ENCODE measurements at places on chromosomes 5 and 9.
A peak's percentile ranks its signal among the peaks of the same experiment; 100 is the strongest.

DNA sequence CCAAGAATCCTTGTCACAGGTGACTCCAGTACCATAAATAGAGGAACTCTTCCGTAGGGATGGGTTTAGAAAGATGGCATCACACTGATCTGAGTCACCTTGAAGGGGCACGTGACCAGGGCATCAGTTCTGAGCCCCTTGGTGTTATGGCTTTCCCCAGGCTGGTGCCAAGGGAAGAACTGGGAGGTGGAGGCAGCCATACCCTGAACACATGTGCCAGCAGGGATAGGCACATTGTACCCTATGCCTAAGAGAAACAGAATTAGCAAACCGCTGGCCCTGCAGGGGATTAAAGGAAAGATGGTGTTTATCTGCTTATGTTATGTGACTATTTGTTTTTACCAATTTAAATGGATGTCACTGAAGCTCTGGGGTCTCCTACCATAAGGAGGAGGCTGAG lies 196.2 kb downstream of the RGS3 start:
- DNase-seq, result no peak

DNA sequence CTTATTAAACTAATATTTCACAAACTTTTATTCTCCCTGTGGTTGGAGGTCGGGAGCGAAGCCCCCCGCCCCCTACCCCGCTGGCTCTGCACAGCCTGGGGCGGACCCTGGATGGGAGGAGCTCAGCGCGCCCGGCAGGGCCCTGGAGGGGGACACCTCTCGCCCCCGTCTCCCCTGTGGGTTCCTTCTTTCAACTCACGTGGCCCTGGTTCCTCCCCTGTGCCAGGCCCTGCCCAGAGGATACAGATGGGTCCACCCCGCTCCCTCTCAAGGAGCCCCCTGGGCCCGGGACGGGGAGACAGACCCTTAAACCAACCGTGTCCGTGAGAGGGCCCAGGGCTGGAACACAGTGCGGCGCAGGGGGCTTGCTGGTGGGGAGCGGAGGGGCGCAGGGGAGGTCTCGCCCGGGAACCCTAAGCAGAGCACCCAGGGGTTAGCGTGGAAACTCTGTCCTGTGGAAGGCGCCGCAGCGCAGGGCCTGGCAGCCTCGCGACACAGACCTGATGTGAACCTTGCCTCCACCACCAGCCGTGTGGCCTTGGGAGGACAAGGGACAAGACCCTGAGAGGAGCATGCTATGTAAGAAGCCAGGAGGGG lies 103.7 kb upstream of the MVB12B start:
- no peak for DNase-seq

DNA sequence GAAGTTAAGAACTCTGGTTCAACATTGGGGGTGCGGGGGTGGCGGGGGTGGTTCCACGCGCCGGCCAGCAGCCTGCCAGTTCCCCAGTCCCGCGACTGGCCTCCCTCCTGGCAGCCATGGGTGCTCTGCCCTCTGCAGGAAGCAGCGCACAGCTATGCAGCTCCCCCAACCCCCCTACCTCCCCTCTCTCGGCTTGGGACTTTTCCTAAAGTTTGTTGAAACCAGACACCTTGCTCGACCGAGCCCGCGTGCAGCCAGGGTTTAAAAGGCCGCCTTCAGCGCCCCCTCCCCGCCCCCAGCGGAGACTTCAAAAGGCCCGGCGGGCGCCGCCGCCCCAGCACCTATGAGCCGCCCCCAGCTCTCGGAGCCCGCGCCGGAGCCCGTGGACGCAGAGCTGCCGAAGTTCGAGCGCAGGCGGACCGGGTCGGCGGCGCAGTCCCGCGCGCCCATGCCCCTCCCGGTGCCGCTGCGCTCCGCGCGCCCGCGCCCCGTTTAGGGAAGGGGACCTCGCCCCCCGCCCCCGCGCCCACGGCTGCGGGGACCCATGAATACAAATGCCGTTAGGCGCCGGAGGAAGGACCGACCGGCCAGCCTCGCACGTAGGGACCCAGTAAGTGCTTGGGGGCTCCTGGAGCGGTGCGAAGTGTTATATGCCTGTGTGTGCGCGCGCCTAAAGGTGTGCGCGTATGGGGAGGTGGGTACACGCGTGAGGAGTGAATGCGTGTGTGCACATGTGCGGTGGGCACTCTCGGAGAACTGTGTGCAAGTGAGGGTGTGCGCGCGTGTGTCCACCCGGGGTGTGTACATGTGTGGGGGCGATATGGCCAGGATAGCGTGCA lies 1.4 kb upstream of the COL27A1 start:
- no peak for DNase-seq

- DNase-seq, result peak; percentile 32
Measured at GRCh38 chr5:139739150-139739974, 56.2 kb upstream of the PSD2 start.

DNA sequence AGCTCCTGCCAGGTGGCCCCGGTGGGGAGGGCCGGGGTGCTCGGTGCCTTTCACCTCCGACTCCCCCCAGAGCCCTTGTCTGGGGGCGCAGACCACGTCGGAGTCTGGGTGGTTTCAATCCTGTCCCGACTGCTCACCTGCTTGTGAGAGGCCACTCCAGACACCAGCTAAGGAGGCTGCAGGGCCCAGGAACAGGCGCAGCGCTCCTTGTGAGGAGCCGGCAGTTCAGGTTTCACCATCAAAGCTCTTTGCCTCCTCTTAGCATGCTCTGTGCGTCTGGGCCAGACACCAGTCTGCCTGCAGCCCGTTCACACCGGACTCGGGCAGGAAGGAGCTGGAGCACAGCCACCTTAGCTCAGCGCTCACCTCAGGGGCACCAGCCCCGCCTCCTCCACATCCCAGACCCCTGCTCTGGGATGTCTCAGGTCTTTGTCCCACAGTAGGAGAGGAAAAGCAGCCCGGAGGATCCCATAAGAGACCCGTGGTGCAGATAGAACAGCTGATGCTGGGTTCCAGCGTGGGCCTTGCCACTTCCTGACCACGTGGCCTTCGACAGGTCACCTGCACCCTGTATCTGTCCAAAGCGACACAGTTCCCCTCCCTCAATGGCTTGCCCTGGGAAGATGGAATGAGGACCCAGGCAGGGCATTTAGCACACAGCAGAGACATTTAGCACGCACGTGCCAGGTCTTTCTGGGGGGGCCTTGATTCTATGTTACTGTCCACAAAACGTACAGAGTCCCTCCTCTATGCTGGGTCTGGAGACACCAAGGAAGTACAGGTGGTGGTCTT lies 106.2 kb upstream of the LMX1B start:
- no peak for DNase-seq

- DNase-seq, result no peak
Measured at GRCh38 chr9:103615994-103616393, 478.1 kb upstream of the SMC2 start.

GRCh38 chr9:115548609-115549260 lies 430.8 kb upstream of the TNC start:
- no peak for DNase-seq

DNA sequence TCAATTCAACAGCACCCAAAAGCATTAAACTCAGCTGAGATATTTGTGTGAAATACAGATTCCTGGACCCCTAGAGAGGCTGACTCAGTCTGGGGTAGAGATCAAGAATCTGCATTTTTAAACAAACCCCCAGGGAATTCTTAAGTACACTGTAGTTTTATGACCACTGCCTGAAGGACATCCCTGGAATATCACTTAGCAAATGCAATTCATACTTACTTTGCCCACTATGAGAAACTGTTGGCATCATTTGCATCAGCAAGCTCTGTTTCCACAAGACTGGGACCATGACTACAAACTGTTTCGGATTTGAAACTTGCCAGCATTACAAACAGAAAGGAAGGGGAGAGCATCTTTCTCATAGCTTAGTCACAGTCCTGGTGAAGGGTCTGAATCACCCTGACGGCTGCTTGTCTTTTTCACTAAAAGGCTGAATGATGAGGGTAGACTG lies 63.7 kb downstream of the MLLT3 start:
- no peak for DNase-seq

DNA sequence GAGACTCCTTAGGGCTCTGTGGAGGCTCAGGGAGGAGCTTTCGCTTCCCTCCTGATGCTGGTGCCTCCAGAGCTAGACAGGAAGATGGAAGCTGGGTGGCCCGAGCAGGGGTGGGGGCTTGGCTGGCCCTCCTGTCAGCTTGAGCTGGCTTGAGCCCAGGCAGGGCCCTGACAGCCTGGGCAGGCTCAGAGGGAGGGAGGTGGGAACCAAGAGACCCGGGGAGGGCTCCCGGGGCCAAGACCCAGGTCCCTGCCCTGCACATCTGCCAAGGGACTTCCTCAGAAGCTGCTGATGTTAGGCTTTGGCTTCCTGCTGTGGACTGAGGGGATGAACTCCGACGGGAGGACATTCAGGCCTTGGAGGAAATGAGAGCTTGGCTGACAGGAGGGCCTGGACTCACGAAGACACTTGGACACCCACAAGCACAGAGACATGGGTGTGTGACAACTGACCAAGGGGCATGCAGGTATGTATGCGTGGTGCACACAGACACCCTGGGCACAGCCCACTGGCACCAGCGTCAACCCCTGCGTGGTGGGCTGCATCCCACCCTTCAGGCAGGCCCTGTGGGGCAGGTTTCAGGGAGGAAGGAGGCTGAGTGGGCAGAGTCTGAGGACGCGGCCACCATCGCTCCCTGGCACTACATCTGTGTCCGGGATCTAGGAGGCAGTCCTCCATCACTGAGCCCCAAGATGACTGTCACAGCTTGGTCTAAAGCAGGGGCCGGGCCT lies 1.7 kb upstream of the LTC4S start:
- no peak for DNase-seq

DNA sequence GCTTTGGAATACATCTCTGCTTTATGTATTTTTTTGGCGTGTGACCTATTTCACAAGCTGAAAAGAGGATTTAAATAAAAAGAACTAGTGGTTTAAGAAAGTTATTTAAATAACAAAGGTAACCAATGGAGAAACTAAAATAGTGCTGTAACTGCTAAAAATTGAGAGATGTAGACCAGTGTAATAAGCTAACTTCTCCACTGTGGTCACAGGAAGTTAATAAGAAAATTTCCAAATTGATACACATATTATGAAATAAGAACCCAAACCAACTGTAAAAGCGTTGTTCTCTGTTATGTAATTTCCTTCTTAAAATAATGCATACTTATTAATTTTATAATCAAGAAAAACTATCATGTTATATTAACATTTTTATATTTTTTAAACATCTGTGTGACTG lies 29.1 kb upstream of the ZFAND5 start:
- no peak for DNase-seq

- DNase-seq, result no peak
Measured at GRCh38 chr9:137575716-137576411, 2.9 kb downstream of the DPH7 start.

DNA sequence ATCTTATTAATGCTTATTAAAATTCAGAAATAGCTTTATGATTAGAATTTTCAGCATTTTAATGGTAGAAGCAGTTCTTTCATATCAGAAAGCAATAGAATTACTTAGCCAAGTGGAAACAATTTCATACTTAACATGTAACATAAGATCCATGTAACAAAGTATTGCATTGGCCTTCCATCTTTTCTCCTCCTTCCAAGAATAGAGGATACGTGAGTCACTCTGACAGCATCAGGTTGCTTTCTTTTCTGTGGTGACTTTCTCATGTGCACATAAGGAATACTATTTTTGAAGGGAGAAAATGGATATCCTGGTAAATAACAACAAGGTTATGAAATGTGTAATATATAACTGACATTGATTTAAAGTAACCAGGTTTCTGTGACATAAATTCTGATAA lies 272.2 kb downstream of the ANXA1 start:
- no peak for DNase-seq

- DNase-seq, result no peak
Measured at GRCh38 chr5:59460368-59461153, 433.0 kb downstream of the PDE4D start.

DNA sequence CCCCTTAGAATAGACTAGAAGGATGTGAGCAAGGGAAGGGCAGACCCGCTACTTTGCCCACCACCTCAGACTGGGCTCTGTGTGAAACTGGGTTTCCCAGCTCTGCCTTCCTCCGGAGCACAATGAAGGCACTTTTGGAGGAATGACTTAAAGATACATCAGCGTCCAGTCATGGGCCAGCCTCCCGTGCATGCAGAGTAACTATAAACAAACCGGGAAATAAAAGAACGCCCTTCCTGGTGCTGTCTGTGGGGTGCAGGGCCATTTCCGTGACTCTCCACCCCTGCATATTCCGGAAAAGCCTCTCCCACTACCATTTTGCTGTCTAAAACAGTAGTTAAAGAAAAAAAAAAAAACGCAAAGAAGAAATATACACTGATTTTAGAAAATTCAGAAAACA lies 165.9 kb upstream of the IRX4 start:
- DNase-seq, result no peak

Measured in COR-L47 (cell line).